ENCODE measurements at places on chromosomes 2 and 18.

- peak; percentile 28 for DNase-seq
Measured at GRCh38 chr2:174395284-174395968, at the start of gene SCRN3. Gene SCRN3 (plus strand): TSS chr2:174395730. CDS start chr2:174398284, 2,554 bp downstream.

DNA sequence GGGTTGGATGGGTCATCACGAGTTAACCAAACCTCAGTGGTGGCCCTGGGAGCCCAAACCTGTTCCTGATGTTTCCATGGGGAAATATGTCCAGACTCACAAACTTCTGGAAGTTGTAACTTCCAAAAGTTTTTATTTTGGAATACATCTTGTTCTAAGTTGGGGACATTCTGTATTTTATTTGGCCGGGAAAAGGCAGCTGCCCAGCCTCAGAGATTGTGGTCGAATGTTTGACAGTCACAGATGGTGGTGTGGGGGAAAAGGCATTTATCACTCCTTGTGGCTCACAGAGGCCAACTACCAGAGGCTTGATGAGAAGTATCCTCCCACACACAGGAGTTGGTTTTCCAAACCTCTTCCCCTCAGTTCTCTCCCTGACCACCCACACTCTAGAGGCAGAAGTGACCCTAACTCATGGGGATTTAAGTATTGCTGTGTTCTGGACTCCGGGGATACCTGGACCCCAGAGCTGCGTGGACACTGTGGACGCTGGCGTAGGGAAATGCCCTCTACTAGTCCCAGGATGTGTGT is 124.7 kb upstream of the PPP1CB start:
- no peak for DNase-seq

DNA sequence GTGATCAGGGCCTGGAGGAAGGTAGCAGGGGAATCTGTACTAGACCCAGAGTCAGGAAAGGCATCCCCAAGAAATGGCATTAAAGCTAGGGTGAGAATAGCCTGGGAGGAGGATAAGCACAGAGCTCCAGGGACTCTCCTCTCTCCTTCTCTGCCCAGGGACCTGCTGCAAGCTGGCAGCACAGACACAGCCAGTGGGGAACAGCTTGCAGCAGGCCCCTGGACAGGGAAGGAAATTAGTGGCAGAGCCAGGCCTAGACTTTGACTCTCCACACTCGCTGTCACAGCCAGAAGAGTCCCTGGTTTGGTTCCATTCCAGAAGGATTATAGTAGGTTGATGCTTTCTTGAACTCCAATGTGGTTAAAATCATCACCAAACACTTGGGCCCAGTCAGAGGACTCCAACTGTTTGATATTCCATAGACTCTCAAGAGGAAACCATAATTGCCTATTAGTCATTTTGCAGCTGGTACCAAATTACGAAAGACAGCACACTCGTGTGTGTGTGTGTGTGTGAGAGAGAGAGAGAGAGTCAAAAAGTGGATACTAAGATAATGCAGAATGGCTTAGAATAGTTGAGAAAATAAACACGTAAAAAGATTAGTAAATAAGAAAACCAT is 95.5 kb upstream of the ATP8B1 start:
- no peak for DNase-seq

DNA sequence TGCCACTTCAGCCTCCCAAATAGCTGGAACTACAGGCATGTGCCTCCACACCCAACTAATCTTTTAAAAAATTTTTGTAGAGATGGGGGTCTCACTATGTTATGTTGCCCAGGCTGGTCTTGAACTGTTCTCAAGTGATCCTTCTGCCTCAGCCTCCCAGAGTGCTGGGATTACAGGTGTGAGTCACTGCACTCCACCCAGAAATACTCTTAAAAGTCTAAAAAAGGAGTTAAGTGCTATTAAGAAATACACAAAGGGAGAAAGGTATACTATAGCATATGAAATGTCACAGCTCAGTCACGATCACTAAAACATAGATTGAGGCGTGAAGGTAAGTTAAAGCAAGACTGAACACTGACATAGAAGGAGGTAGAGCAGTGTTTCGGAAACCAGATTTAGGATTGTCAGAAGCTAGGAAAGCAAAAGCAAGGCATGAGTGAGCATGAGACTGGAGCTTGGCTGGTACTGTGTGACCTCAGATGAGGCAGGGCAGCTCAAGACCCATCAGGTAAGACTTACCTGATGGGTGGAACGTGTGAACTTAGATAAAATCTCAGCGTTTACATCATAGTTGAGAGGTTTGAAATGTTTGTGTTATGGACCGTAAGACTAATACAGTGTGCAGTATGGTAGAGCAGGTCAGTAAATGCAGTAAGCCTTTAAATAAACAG is 9.2 kb downstream of the CCNYL1 start:
- DNase-seq = no peak

- no peak for DNase-seq
Measured at GRCh38 chr18:11324956-11325882, 175.8 kb upstream of the PIEZO2 start.

DNA sequence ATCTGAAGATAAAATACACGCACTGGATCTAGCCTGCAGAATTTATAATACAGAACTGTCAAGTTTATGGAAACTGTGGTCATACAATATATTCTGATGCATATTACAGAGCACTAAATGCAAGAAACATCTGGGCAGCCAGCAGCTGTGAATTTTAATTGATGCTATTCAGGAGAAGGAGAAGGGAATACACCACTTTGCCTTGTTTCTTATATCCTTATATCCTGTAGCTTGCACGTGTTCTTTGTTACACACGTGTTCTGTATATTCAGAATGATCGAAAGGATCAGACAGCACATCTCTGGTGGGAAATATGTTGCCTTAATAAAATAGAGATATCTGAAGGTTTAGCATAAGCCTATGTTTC is 335.8 kb downstream of the AGPS start:
- DNase-seq = no peak

GRCh38 chr2:157830696-157831570 is 45.2 kb downstream of the ACVR1 start:
- no peak for DNase-seq

DNA sequence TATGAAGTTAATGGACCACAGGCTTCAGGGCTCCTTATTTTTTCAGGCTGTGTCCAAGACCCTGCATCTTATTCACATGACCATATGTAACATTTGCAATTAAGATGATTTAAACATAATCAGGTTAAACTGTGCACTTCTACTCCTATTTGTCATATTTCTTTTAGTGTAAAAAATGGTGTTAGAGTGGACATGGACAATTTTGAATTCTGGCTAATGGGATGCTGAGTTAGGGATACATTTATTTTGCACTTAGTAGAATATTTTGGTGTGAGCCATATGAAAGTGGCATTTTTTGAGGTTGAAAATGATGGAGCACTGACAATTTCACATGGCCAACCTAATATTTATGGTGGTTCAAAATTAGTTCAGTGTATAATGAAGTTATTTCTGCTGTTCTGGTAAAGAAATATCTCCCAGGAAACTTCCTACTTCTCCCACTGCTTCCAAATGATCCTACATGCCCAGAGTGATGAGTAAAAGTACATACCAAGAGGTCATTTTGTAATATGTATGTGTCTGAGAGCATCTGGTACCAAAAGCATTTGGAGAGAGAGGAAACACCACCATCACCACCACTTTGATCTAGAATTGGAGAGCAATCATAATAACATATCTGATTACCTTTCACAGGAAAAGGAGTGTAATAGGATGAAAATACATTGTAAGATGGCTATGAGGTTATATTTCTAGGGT is 36.0 kb downstream of the GULP1 start:
- DNase-seq = no peak

- no peak for DNase-seq
Measured at GRCh38 chr18:36366994-36367839, 69.7 kb downstream of the FHOD3 start.

- DNase-seq = no peak
Measured at GRCh38 chr18:10226971-10227370, 227.5 kb upstream of the APCDD1 start.

- no peak for DNase-seq
Measured at GRCh38 chr2:150572194-150572766, 84.8 kb upstream of the RND3 start.

GRCh38 chr2:85584857-85585780 is 888 bp downstream of the VAMP5 start:
- no peak for DNase-seq

DNA sequence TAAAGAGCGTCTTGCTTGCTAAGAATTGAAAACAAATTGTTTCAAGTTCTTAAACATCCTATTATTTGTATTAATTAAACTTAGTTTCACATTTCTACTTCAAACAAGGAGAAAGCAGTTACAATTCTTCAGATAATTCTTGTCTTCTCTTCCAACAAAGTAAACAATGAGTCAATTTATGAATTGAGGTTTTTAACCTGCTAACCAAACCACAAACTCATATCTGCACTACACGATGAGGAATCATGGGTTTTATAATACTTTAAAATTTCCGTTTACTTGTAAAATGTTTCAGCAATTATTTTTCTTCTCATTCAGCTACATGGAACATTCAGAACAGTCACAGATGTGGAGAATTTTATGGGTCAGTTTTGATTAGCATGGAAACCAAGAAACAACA is 114.2 kb downstream of the SPIRE1 start:
- no peak for DNase-seq

DNA sequence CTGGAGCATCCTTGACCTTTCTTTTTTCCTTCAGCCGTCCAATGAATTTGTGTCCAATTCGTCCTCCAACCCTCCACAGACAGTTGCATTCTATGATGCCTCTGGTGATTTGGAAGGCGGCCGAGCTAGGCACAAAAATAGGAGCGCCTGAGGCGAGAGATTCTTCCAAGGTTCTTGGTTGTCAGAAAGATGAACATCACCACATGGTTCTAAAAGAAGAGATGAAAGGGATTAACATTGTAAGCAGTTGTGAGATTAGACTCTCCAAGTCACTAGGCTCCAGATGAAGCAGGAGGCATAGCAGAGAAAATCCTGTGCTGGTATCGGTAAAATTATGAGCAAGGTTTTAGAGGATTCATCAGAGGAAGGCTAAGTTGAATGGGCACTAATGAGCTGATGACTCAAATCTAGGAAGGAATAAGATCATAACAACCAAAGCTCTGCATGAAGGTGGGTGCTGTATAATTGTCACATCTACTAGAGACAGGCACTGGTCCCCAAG is 75.4 kb upstream of the MAP4K3 start:
- no peak for DNase-seq

GRCh38 chr2:217905395-217905794 is 97.4 kb downstream of the TNS1 start:
- DNase-seq = no peak

- no peak for DNase-seq
Measured at GRCh38 chr18:79484661-79485621, 89.2 kb downstream of the NFATC1 start.

DNA sequence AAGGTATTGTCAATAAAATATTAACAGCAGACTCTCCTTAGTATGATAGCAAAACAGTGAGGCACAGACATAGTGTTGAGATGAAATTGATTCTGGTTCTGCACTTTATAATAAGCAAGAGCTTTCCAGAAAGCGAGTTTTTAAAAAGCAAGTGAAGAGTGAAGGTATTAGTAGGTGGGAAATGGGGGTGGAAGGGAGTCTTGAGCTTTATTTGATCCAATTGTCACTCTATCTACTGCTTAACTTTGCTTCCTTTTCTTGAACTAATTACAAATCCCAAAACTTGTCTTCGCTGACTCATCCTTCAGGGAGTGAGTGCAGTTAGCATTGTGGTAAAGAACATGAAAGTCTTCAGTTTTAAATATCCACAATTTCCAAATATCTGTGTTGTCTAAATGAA is 120.6 kb upstream of the BOD1L2 start:
- DNase-seq = no peak

- DNase-seq = no peak
Measured at GRCh38 chr2:136049011-136049742, 63.8 kb upstream of the DARS1 start.

DNA sequence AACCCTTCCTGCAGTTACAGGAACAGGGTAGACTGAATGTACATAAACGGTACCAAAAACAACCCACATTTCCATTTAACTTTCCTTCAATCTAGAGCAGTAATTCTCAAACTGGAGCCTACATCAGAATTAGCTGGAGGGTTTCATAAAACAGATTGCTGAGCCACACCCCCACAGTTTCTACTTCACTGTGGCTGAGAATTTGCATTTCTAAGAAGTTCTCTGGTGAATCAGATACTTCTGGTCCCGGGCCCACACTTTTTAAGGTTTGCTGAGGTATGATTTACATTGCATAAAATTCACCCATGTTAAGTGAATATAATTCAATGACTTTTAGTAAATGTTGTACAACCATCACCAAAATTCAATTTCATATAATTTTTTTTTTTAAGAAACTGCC is 113.7 kb downstream of the SRBD1 start:
- no peak for DNase-seq

DNA sequence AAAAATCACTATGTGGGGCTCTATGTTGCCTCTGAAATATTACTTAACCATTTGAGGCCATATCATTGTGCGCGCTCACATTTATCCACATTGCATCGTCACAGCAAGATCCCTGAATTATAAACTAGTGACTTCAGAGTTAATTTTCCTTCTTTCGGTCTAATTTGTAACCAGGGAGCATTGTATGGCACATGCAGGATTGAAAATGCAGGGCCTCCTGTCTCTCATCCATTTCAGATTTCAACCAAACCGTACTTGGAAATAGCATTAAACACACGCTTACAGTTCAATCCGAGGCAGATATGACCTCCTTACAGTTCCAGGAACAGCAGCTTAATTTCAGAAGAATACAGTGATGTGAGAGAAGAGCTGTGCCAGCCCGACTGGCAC is 532 bp downstream of the MYOM1 start:
- DNase-seq = no peak

DNA sequence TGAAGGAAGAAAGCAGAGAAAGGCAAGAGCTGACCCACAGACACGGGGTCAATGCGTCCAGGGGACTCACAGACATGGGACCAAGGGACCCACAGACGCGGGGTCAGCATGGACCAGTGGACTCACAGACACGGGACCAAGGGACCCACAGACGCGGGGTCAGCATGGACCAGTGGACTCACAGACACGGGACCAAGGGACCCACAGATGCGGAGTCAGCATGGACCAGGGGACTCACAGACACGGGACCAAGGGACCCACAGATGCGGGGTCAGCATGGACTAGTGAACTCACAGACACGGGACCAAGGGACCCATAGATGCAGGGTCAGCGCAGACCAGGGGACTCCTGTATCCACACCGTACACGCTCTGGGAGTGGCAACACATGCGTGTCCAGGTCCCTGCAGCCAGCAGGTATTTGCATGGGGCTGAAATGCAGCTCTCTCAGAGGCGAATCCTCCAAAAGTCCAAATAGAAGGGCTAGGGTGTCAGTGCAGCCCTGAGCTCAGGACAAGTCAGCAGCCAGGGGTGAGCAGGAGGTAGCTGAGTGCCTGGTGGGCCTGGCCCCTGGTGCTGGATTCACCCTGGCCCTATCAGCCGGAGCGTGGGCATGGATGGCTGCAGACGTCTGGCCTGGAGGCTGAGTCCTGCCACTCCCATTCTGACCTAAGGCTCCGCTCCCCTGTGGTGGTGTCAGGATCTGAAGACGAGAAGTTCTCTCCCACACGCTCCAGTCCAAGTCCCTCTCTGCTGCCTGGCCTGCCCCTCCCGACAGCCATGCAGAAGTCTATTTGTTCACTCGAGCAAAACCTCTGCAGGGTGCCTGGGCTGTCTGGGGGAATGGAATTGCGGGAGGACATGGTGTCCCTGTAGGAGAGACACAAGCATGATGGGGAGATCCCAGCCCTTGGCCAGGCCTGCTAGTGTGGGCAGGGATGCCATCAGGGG is 28.5 kb downstream of the TMEM18 start:
- no peak for DNase-seq

- peak; percentile 33 for DNase-seq
Measured at GRCh38 chr2:171160956-171161740, 455 bp upstream of the TLK1 start.

- DNase-seq = no peak
Measured at GRCh38 chr18:524466-524865, 24.0 kb upstream of the COLEC12 start.
